ENCODE measurements at places on chromosomes 1 and 21.

- no peak for DNase-seq
These were observed 23.2 kb upstream of the QSOX1 start for GRCh38 chr1:180131510-180131909.

DNA sequence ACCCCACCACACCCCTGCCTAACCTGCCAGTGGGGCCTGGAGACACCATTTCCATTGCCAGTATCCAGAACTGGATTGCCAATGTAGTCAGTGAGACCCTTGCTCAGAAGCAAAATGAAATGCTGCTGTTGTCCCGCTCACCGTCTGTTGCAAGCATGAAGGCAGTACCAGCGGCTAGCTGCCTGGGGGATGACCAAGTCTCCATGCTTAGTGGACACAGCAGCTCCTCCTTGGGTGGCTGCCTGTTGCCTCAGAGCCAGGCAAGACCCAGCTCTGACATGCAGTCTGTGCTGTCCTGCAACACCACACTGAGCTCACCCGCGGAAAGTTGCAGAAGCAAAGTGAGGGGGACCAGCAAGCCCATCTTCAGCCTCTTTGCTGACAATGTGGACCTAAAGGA, 33.4 kb downstream of the STYXL2 start:
- no peak for DNase-seq

DNA sequence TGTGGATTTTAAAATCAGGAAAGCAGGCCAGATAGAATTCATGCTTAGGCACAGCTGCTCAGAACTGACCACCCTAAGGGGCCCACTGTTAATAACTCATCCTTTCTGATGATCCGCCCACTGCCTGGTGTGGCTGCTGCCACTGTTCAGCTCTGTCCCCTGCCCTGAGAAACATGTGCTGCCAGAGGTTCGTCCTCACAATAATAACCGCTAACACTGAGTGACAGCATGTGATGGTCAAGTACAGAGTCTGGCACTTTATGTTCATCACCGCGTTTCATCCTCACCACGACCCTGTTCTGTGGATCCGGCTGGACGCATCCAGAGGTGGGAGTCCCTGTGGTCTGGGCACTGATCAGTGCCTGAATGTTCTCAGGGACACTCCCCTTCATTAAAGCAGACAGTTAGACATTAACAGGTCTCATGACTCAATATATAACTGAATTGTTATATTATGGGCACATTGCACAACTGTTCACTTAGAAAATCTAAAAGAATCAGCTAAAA, 108.6 kb downstream of the SIM2 start:
- DNase-seq, result no peak

DNA sequence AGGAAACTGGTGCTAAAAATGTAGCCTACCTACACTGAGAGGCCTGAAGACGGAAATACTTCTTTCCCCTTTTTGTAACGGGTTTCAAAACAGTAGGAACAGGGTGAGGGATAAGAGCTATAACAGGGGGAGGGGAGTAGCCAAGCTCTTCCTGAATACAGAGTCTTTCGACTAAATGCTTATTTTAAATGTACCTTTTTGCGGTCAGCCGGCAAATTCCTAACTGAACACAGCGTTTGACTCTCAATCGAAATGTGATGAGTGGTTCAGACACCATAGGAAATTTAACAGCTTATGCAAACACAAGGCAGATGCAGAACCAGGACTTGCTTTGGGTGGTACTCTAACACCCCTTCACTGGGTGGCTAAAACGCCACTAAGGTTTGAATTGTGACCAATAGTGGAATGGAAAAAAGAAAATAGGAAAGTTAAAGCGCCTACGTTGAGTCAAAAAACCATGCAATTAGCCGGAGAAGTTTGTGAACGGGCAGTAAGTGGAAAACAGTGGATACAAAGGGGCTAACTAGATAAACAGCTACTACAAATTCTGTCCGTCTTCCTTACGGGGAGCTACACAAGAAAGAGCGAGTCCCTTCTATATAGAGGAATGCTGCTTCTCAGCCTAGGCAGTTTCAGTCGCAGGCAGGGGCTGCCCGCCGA, 1.7 kb downstream of the EGLN1 start:
- no peak for DNase-seq

GRCh38 chr1:58779801-58780382, 4.0 kb downstream of the JUN start:
- DNase-seq, result no peak

DNA sequence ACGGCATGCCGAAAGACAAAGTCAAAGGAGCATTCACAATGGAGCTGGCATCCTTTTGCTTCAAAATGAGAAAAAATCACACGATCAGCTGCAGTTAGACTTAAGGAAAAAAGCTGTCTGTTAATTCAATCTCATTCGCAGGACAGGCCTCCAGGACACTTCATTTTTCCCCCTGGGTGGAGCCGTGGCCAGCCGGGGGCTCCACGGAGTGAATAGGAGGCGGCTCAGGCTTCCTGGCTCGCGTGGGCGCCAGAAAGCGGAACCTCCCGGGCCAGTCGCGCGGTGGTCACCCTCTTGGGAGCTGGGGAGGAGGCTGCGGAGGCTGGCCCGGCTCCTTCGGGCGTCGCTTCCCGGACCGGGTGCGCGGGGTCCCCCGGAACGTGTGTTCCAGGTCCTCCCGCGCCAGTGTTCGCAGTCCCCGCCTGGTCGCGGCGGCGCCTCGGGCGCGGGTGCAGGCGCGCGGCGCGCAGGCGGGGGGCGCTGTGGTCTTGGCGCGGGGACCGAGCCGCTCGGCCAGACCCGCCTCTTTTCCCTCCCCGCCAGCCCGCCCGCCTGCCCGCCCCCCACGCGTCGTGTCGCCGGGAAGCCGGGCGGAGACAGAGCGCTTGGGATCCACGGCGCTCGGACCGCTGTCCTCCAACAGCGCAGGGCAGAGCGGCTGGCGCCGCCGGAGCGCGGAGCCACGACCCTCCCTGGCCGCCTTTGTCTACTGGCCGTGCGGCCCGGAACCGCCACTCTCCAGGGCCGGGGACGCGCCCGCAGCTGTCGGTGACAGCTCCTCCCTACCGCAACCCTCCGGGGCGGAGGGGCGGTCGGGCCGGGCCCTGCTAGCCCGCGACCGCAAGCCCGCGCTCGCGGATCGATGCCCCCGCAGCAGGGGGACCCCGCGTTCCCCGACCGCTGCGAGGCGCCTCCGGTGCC, at the start of gene RHOU:
Gene RHOU, plus strand, starts transcription at position 599 of the 921 bp plus-strand sequence. Its CDS starts 264 bp downstream, at position 863.
- DNase-seq, result peak; percentile 78

- DNase-seq, result no peak
These were observed 384.1 kb upstream of the PLXNA2 start for GRCh38 chr1:208628022-208628914.

- no peak for DNase-seq
These were observed 11.8 kb downstream of the CEPT1 start for GRCh38 chr1:111151838-111152237.

- no peak for DNase-seq
These were observed 3.2 kb upstream of the LYPLA2 start for GRCh38 chr1:23787701-23788100.

- no peak for DNase-seq
These were observed 93.5 kb downstream of the NRDC start for GRCh38 chr1:51784997-51785421.

DNA sequence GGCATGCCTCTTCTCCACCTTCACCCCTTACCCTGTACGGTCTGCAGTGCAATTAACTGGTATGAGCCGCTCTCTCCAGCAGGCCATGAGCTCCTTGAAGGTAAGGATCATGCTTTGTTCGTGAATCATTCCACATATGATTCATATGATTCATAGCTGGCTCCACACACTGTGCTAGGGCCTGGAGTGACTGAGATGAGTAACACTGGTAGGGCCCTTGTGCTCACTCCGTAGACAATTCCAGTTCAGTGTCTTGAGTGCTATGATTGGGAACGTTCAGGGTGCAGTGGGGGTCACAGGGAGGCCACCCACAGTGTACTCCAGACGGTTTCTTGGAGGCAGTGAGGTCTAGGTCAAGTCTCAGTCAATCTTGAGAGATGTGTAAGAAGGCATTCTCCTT, 239.8 kb downstream of the LMX1A start:
- DNase-seq, result no peak
